Neural progenitor cell (in vitro differentiated cells): ENCODE measurements at places on chromosomes 12 and 14.

- no peak for DNase-seq
Measured at GRCh38 chr12:124243936-124244335, 51.0 kb upstream of the RFLNA start.

DNA sequence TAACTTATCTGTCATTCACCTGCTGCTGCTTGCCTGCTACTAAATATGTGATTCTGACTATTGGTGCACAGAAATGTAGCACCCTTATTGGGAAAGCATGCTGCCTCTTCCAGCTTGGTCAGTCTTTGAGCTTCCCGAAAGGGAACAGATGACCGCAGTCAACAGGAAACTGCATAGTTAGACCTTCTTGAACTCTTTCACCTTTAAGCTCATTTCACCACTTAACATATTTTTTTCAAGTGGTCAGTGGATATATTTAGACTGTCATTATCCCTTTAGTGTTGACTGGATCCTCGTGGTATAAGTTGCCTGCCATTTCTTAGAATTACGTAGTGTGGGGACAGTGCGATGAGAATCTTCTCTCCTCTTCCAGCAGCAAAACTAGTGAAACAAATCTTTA lies 224.9 kb downstream of the FBXL14 start:
- DNase-seq: no peak

- no peak for DNase-seq
Measured at GRCh38 chr14:101470266-101470665, 91.0 kb upstream of the DIO3 start.

- DNase-seq: no peak
Measured at GRCh38 chr12:12835378-12836146, 22.4 kb downstream of the DDX47 start.

GRCh38 chr14:53380867-53381225 lies 227.7 kb upstream of the DDHD1 start:
- no peak for DNase-seq

DNA sequence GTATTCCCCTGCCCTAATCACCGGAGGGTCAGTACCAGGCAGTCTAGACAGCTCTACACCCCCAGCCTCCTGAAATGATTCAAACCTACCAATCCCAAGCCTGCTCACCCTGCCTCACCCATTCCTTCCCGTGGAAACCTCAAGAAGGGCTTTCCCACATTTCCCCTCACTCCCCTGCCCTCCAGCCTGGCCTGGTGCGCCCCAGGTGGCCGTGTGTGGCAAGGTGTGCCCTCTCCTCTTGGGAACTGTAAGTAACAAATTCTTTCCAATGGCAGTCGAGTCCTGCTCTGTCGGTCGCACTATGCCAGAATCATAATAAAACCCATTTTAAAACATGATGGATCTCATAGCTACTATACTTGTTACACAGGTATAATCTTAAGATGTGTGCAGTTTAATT lies 13.9 kb upstream of the DEGS2 start:
- no peak for DNase-seq

DNA sequence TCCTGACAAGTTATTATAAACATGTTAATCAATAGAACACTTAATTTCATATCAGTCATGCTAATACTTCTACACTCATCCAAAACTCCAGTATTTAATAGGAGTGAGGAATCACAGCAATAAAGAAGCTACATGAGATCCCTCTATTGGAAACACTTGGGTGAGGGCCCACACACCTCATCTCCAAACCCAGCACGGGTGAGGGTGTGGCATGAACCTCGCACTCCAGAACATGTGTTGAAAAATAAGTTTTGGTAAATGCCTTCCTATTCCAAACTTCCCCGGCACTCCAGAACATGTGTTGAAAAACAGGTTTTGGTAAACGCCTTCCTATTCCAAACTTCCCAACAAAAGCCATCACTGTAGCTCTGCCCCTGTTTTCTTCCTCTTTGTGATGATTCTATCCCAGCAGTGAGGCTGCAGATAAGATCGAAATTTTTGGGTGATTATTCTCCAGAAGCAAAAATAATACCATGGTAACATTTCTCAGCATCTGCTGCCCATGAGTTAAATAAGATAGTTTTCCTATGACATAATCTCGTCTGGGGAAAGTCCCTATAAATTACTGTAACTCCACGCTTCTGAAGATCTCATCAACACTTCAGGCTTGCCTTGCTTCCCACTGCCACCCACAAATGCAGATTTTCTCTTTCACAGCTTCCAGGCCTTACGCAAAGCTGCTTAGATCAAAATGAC lies 24.4 kb upstream of the PTPRB start:
- no peak for DNase-seq

DNA sequence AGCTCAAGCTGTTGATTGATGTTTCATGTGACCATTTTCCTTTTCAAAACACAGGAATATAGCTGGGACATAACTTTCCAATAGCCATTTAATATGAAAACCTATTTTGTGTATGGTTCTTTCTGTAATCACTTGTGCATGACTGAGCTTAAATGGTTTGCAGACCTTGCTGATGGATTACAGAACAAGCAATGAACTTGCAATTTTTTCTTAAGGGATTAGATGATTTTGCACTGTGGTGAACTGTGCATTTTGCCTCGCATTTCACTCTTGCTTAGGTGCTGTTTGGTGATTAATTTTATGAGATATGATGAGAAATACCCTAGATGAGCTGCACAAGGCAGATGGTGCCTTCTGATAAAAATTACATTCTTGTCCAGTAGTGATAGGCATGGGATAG lies 419.0 kb upstream of the FBXO33 start:
- no peak for DNase-seq

DNA sequence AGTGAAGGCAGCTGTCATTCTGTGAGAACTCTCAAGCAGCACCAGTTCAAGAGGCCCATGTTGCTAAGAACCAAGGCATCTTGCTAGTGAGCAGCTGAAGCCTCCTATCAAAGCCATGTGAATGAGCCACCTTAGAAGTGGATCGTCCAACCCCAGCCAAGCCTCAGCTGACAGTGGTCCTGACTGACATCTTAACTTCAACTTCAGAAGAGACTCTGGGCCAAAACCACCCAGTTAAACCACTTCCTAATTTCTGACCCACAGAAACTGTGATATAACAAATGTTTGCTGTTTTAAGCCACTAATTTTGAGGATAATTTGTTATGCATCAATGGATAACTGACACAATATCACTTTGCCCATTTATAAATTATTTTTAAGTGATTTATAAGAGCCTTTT lies 256.0 kb downstream of the RPAP3 start:
- no peak for DNase-seq

GRCh38 chr12:62435303-62436163 lies 31.1 kb upstream of the MON2 start:
- peak; percentile 84 for DNase-seq

DNA sequence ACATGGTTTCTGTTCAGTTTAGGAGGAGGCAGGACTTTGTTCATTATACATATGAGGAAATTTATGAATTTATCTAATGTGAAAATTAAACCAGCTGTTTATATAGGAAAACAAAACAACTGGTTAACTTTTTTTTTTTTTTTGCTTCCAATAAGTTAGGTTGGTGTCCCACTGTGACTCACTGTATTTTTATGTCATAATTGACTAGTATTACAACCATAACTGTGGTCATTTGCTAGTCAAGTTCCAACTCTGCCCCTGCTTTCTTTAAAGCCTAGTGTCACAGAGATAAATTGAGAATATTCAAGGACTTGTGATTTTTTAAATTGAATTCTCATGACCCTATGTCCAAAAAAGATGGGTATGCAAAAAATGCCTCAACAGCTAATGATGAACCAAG lies 227.7 kb downstream of the BCAT1 start:
- DNase-seq: no peak

GRCh38 chr12:38386205-38386985 lies 69.8 kb downstream of the ALG10B start:
- no peak for DNase-seq

- no peak for DNase-seq
Measured at GRCh38 chr14:75123991-75124390, 2.9 kb downstream of the NEK9 start.

- no peak for DNase-seq
Measured at GRCh38 chr14:35971965-35972630, 146.0 kb downstream of the BRMS1L start.

- DNase-seq: no peak
Measured at GRCh38 chr12:12922191-12922616, 29.8 kb downstream of the GPRC5D start.

DNA sequence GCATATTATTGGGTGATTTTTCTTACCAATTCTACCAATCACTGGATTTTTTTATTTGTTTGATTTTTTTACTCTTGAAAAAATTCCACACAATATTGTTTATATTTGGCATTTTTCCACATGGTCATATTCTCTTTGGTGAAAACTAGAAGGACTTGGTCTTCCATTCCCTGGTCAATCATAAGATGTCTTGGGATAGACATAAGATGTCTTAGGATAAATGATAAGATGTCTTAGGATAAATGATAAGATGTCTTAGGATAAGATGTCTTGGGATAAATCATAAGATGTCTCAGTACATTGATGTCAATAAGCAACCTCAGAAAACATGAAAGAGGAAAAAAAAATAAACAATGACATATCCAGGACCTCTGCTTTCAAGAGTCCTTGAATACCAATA lies 309.1 kb downstream of the LRFN5 start:
- DNase-seq: no peak
